ENCODE measurements at places on chromosomes 7 and 10.

DNA sequence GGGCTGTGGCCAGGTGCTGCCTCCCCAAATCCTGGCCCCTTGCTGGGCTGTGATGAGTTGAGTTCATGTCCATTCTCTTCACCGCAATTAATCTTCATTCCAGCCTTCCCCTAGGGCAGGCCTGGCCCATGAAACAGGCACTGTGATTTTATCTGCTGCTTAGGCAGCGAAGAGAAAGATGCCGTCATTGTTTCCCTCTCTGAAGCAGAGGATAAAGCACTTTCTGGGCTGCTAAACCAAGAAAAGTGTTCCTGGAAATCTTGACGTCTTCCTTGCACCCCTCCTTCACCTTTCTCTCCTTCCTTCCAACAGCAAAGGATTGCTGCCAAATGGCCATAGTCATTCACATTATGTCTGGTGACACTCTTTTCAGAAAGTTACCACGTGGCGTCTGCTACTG, 265.9 kb downstream of the ZEB1 start:
- no peak for DNase-seq

DNA sequence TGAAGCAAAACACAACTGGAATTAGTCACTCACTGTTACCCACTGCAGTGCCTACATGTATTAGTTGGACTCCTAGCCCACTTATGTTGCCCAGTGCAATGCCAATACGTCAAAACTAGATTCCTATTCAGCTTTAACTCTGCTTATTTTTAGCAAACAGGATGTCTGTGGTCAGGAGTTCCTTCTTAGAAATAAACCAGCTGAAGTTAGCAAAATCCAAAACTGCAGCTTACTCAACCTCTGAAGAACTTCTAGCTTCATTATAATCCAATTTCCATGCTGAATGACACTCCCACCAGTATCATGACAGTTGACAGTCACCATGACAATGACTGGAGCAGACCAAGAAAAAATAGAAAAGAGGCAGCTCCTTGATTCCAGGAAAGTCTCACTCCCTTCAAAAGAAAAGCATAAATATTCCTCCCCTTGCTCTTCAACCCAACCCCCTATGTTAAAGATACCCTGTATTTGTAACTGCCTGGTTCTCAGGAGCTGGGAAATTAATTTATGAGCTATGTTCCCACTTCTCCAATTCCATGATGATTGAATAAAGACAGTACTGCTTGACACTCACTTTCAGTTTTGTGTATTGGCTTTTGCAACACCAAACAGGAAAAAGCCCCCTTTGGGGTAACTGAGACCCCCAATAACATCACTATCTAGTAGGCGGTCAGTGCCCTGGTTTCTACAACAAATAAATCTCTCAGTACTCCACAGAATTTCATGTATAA, 327.4 kb downstream of the SORCS1 start:
- DNase-seq = no peak

DNA sequence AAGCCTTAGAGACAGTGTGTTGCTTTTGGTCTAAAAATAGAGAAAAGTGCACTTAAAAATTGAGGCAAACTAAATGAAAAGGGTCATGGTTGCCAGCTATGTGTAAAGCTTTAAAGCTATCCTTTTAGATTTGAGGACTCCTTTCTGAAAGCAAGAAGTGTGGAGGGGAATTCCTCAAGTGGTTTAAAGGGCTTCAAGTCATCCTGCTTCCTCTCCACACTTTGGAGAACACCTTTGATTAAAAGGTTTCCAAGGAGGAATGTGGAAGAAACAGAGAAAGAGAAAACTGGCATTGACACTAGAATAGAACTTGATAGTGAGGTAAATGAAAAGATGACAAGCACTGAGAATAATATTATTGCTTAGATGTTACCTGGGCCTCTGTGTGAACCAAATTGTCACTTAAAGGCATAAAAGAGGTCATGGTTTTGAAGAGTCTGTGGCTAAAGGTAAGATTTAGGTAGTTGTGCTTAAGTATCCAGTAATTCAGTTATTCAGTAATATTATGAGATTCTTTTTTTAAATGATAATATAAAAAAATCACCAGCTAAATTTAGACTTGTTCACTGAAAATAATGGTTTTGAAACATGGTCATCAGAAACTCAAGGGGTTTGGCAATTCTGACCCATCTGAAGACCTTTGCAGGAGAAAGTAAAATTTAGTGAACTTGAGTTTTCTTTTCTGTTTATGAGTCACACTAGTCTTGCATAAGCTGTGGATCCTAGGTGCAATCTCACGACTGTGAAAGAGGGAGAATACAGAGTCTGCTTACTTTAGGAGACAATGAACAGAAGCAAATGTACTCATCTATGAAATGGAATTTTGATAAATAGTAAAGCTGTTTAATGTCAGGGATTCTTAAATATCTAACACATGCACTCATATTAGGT, 466.0 kb downstream of the KIF20B start:
- no peak for DNase-seq

- DNase-seq = no peak
Observed at GRCh38 chr10:8594176-8594575, 539.7 kb downstream of the GATA3 start.

- no peak for DNase-seq
Observed at GRCh38 chr10:31829776-31830175, 98.9 kb downstream of the ARHGAP12 start.

All from stimulated activated CD4-positive, alpha-beta T cell treated with anti-CD3 and anti-CD28 coated beads, Interleukin-2, amount 100 ng/mL, for 4 hours (primary cell).